Amniotic stem cell (primary cell): ENCODE measurements at places on chromosomes 5 and 9.

GRCh38 chr9:79719021-79719420 lies 147.3 kb downstream of the TLE4 start:
- no peak for DNase-seq

- no peak for DNase-seq
Observed at GRCh38 chr9:114474425-114474824, 30.8 kb downstream of the WHRN start.

DNA sequence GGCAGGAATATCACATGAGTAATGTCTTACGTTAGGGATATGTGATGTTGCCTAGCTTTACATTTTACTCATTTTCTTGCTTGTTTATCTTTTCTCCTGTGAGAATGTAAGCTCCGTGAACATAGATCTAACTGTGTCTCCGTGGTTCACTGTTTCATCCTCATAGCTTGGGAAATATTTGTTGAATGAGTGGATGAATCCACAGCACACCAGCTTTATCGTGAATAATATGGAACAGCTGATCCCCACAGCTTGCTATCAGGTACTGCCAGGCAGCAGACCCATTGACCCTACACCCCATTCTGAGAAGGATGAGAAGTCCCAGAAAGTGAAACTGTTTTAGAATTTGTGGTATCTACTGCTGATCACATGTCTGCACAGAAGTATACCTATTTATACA lies 106.8 kb upstream of the FBN2 start:
- DNase-seq = no peak

GRCh38 chr9:17075758-17076485 lies 58.9 kb upstream of the CNTLN start:
- no peak for DNase-seq

- DNase-seq = no peak
Observed at GRCh38 chr5:155898284-155898683, 428.7 kb upstream of the SGCD start.

GRCh38 chr5:108772626-108773025 lies 24.9 kb downstream of the FER start:
- DNase-seq = no peak

DNA sequence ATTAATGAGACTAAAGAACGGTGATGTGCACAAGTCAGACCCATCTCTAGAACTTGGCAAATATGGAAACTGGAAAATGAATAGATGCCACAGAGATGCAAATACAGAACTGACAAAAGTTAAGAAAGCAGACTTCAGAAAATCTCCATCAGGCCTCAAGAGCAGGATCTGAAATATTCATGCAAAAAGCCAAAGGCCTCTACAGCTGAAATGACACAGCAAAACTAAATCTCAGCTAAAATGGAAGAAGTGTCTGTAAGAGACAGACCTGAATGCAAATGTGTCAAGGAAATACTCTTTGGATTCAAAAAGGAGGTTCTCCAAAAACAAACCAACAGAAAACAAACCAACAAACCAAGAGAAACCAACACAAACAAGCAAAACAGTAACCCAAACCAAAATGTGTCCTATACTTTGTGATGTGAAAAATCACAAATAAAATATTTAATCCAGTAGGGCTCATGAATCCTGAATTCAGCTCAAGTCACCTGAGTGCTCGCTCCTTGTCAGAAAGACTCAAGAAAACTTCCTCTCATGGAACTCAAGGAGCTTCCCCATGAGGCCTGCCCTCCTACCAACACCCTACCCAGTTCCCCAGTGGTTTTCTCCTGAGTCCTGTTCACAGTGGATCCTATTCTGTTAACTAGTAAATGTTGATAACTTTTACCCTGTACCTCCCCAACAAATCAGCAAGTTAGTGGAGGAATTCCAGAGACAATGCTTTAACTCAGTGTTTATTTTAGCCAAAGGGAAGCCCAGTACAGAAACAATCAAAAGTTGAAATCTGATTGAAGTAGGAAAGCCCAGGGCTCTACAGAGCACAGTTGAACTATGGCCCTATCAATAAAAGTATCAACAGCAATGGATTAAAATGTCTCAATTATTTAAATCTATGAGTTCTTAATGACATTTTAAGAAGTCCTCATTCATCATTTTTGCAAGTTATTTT lies 14.6 kb downstream of the MRPS27 start:
- DNase-seq = no peak

DNA sequence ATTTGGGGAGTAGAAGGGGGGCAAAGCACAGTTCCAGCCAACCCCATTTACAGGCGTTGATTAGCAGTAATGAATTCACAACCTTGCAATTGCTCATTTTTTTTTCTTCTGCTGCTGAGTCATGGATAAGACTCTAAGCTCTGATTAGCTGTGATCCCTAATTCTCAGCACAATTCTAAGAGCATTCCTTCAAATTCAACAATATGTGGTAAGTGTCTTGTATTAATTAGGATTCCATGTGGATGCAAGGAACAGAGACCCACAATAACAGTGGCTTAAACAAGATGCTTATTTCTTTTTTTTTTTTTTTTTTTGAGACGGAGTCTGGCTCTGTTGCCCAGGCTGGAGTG lies 133.4 kb downstream of the PALM2AKAP2 start:
- DNase-seq = no peak

DNA sequence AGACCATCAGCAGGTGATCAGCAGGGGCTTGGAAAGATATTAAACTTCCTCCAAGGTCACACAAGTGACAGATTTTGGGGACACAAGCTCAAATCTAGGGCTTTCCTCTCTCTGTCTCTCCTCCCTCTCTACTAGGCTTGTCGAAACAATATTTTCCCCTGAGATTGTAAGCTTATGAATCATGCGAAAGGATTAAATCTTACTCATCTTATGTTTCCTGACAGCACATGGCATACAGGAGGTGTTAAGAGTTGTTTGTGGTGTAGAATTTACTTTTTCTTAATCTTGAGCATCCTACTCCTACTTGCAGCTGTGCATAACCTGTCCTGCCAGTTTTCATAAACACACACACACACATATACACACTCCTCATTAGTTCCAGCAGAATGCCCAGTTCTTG lies 186.3 kb downstream of the MARCHF11 start:
- no peak for DNase-seq

DNA sequence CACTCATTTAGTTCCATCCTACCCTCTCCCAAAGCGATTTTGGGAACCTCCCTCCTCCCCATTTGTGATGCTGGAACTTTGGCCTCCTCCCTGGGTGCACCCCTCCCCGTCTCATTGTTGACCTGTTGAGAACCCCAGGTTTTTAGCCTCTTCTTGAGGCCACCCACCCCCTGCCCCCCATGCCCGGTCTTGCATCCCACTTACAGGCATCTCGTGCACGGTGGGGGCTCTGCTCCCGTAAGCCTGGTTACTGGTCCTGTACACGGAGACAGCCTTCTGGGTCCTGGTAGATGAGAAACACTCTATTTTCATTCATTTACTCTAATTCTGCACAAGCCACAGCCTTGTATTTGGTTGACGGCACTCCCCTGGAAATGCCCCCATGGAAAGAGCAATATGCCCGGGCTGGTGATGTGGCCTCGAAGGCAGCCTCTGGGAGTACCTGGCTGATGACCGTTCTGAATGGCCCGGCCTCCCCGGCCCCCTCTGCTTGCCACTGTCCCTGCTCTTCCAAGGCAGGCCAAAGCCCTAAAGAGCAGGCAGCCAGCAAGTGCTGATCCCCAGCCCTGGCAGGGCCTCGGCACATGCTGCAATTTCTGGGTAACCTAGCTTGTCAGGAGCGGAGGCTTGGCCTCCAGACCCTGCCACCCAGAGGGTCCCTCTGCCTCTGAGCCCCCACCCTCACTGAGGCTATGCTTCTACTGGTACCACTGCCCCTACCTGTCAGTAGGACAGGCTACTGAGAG lies 1.9 kb upstream of the MRPS2 start:
- DNase-seq = no peak

DNA sequence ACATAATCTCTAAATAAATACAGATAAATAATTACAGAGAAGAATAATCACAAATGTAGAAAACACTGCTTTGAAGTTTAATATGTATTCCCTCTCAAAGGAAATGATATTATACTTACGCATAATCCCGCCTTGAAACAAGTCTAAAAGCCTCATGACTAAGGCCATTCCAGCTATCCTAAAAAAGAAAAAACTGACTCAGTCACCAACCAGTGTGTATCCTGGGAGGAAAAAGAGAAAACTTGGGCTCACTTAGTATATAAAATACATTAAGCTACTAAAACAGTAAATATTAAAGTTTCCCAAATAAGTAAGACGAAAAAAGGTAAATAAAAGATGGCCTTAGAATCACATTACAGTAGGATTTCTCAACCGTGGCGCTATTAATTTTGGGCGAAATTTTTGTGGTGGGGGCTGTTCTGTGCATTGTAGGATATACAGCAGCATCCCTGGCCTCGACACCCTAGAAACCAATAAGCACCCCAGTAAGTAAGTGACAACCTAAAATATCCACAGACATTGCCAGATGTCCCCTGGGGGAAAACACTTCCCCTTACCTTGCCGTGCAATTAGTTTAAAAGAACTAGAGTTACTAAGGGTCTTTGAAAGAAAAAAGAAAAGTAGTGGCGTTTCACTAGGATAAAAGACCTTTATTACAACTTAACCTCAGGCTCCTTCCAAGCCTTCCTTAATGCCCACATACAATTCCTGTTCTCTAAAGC lies 1.1 kb downstream of the HSPA9 start:
- DNase-seq = no peak

DNA sequence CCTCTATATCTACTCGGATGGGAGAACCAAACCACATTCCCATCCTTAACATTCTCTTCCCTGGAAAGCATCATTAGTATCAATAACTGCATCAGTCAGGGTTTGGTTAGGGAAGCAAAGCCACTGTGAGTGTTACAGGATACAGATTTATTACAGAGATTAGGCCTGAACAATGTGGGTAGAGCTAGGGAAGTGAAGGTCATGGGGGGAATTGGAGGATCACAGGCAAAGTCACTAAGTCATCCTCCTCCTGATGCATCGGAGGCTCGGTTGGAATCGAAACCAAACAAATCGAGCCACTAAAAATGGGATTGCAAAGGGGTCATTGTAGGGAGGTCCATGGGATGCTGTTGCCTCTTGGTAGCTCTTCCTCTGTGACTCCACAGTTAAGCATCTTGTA lies 61.8 kb upstream of the ZBTB43 start:
- DNase-seq = no peak

DNA sequence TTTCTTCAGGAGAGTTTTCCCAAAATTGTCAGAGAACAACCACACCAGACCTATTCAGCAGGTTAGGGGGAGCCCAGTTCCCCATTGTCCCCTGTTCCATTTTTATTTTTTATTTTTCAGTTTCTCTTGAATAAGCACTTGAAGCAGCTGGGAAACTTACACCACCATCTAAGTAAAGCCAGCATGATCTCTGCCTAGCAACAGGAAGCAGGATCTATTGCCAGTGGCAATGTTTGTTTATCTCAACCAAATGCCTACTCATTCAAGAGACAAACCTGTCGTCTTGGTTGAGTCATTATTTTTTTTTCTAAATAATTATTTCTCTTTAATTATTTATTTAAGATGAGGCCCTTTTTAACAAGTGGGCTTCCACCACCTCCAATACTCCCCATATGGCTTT lies 379.3 kb downstream of the PLK2 start:
- DNase-seq = no peak

DNA sequence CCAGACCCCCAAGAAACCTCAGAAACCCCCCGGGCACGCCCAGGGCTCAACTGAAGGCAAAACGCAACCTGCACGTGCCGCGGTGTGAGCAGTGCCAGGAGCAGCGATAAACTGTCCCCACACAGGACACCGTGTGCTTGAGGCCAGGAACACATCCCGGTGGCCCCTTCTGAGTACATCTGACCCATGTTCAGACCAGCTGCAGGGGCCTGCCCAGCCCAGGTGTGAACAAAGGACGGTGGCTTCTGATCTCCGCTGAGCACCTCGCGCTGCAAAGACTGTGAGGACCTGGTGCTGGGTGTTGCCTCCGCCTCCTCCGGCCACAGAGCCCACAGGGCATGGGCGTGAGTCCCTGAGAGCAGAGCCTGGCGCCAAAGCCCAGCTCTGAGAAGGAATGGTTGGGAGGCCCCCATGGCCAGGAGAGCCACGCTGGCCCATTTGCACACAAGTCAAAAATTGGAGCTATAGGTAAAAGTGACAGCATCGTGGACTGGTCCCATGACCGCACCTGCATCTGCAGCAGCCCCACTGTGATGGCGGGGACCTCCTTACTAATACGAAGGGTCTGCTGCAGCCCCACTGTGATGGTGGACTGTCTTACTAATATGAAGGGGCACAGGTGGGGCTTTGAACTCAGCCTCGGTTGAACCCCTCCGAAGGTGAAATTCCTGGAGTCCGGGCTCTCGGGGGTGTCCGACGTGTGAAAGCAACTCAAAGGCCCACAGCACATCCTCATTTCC lies 31.5 kb downstream of the NDUFS6 start:
- DNase-seq = no peak

DNA sequence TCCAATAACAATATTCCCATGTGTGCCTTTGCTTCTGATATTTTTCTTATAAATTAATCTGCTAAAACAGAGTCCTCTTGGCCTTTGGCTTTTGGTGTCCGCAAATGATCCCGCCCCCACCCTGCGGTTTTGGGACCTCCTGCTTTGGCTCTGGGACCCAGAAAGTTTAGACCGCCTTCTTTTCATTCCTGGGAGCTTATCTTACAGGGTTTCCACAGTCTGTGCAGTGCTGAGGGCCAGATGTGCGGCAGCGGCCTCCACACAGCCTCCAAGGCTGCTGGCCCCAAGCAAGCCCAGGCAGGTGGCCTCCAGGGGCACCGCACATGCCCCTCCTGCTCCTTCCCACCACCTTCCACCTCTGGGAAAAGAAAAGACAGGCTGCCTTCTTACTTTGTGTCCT lies 191.5 kb downstream of the ERCC6L2 start:
- DNase-seq = no peak

GRCh38 chr9:97851446-97851883 lies 1.6 kb upstream of the FOXE1 start:
- DNase-seq = no peak

GRCh38 chr5:10599862-10600284 lies 36.0 kb downstream of the ANKRD33B start:
- peak; percentile 4 for DNase-seq

GRCh38 chr5:116947691-116948528 lies 373.3 kb upstream of the SEMA6A start:
- DNase-seq = no peak

DNA sequence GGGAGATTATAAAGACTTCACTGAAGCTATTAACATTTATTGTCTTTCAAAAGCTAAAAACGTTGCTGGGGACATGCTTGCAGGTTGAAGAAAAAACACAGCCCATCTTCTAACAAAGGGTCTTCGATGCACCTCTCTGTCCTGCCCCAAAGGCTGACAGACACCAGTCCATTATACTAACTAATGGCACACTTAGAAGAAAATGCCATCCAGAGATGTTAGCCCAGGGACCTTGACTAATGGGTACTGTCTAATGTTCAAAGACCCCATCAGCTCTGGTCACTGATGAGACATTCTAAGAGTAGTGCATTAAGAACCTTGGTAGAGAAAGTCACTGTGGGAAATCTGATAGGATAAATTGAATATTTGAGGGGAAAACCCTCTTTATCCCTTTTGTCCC lies 124.9 kb downstream of the EBF1 start:
- no peak for DNase-seq
